ENCODE measurements at places on chromosomes 3 and 15.

DNA sequence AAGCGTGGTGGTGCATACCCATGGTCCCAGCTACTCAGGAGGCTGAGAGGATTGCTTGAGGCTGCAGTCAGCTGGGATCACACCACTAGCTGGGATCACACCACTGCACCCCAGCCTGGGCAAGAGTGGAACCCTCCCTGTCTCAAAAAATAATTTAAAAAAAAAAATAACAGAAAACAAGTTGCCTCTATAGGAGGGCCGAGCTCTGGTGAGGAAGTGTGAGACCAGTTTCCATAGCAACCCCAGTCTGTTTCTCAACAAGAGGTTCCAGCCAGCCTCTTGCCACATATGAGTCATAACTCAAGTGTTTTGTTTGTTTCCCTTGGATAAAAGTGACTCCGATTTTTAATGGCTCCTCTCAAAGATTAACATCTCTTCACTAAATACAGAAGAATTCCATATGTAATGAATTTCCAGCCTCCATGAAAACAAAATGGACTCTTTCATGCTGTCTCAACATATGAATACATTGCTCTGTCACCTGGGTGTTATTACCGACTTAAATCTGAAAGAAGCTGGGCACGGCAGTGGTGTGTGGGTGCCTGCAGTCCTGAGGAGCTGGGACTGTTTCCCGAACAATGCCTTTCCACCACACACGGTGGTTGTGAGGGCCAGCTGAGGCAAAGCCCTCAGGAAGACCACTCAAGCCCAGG is 19.7 kb downstream of the TMEM43 start:
- DNase-seq = peak; percentile 45

DNA sequence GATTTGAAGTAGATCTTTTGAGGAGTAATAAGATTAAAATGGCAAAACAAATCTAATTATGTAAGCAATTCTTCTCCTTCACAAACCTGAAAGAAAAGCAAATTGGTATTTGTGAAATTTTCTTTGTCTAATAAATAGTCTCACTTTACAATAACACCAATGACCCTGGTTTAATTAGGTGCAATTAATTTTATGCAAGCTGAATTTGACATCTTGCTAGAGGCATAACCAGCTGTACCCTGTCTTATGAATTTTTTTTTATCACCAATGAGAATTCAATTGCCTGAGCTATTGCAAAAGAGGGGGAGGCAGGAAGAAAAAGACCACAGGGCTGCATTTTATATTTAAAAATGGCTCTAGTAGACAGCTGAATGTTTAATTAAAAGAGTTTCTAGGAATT is 113.5 kb upstream of the IL12A start:
- DNase-seq = no peak

- no peak for DNase-seq
These were observed 78.8 kb upstream of the PRR23C start for GRCh38 chr3:139123377-139124095.

GRCh38 chr3:68706096-68706495 is 226.3 kb downstream of the TAFA4 start:
- no peak for DNase-seq

GRCh38 chr3:124834723-124835718 is 52.1 kb downstream of the ITGB5 start:
- peak; percentile 18 for DNase-seq

DNA sequence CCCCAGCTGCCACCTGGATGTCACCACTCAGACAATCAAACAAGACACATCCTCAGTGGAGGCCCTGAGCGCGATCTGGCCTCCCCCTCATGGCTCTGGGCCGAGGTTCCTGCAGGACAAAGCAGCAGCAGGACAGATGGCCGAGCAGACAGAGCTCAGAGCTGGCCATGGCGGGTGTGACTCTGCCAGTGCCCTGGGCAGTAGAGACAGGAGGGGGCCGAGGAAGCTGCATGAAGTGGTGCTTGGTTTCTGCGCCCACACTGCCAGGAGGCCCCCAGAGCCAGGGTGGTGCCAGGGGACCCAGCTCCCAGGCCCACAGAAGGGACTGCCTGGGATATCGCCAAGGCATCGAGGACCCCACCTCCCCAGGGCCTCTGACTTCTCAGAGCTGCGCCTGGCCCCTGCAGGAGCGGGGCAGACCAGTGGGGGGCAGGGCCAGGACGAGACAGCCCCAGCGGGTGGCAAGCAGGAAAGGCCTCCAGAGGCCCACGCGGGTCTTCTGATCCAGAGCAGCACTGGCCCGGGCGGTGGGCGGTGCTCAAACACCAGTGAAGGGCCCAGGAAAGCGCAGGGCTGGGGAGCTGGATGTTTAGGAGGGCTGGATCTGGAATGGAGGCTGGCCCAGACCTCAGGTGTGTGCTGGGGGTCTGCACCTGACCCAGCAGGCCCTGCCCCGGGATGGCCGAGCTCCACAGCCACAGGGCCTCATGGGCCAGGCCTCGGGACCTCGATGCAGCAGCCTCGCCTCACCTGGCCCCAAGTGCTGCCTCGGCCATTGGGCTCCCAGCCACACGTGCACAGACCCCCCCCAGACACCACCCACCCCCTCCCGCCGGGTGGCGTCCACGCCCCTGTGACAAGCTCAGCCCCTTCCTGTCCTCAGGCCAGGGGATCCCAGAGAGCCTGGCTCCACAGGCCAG is 76.0 kb downstream of the GOLGA8G start:
- DNase-seq = no peak

- DNase-seq = no peak
These were observed 275.2 kb upstream of the CBLB start for GRCh38 chr3:106144030-106144429.

DNA sequence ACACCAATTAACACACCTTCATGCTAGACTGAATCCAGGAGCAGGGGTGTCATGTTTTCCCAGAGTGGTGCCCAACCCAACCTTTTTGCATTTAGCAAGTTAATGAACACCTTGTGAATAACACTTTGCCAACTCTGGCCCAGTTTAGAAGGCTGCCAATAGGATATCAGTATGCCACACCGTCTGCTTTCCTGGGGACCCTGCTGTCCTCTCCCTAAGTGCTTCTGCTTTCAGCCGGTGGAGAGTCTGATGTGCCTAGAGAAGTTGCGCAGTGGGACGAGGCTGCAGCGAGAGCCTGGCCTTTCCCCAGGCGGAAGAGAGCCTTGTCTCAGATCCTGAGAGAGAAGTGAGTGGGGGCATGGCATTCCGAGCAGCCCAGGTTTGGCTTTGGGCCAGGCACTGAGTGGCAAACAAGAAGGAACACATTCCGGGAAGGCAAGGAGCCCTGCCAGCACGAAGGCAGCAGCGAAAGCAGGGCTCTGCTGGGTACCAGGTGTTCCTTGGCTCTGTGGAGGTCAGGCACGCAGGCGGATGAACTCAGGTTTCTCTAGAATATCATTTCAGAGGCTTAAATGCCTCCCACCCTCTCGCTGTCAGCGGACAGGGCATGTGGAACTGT is 36.9 kb downstream of the SENP8 start:
- no peak for DNase-seq

DNA sequence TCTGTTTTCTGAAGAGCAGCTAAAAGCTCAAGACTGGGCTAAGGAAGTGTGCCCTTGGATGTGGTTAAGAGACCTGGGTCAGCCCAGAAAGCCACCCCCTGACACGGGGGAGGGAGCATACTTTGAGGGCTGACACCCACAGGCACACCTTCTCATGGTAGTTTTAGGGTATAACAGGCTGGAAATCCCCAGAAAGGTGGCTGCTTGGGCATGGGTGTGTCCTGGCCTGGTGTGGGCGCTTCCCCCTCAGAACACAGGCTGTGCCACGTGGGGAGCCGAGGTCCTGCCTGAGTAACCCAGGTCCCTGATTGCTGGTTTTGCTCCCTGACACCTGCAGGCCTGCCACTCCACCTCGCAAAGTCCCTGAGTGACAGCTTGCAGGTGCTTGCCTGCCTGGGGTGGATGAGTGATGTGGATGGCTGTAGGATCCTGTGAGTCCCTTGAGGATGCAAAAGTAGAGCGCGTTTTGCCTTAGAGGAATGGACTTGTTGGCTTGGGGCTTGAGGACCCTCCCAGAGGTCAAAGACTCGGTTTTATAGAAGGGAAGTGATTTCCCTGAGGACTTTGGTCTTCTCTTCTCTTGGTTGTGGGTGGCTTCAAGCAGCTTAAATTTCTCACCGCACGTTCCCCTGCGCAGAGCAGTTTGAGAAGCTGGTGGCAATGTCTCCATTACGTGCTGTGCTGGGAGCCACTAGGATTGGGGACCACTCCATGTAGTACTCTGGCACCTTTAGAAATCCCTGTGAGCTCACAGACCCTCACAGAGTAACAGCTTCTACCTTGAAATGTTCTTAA is 94.4 kb downstream of the DNASE1L3 start:
- peak; percentile 14 for DNase-seq

GRCh38 chr3:195839260-195840010 is 27.7 kb upstream of the MUC4 start:
- DNase-seq = no peak

GRCh38 chr3:126338790-126339288 is 18.4 kb downstream of the KLF15 start:
- no peak for DNase-seq

DNA sequence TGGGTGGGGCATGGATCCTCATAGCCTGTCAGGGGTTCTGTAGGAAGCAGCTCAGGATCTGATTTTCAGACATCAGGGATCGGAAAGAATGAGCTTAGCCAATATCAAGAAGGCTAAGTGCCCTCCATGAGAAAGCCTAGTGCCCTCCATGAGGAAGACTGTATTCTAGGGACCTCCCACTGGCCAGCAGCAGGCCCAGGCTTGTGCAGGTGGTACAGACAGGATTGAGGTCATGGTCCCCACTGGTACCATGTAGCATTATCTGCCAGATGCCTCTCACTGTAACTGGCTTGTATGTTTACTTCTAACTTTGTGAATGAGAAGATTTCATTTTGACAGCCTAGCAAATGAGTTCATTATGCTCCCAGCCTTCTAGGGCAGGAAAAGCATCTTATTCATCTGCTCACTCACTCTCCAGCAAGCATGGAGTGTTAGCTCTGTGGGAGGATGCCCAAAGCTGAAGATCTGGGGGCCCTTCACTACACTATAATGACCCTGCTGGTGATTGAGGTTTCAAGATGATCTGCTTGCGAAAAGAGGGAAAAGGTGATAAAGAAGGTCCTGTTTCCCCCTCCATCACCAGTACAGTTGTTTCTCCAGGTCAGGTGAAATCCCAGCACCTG is 7.5 kb downstream of the EPHB1 start:
- DNase-seq = no peak

DNA sequence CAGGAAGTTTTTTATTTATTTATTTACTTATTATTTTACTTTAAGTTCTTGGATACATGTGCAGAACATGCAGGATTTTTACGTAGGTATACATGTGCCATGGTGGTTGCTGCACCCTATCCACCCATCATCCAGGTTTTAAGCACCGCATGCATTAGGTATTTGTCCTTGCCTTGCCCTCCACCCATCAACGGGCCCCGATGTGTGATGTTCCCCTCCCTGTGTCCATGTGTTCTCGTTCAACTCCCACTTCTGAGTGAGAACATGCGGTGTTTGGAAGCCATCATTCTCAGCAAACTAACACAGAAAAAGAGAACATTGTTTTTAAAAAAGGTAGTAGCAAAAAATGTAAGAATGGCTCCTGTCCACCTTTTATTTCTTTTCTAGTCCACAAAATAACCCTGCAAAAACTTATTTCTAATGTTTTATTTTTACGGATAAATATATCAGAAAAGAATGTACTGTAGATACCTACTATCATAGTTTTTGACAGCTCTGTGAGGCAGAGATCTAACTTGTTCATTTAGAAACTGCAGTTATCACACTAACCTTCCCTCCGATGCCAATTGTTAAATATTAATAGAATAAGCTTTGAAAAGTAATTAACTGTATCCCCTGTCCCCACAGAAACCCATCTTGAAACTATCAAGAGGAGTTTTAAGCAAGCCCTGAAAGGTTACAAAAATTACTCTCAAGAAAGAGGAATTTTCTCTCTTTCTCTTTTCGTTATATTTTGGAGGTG is 189.2 kb downstream of the LPP start:
- DNase-seq = no peak
